CD4-positive, alpha-beta T cell treated with Interleukin-17A for 1 hour (primary cell): ENCODE measurements at places on chromosomes 2 and 18.

- DNase-seq, result no peak
Measured at GRCh38 chr2:113407446-113408099, 29.9 kb upstream of the ZNG1B start.

DNA sequence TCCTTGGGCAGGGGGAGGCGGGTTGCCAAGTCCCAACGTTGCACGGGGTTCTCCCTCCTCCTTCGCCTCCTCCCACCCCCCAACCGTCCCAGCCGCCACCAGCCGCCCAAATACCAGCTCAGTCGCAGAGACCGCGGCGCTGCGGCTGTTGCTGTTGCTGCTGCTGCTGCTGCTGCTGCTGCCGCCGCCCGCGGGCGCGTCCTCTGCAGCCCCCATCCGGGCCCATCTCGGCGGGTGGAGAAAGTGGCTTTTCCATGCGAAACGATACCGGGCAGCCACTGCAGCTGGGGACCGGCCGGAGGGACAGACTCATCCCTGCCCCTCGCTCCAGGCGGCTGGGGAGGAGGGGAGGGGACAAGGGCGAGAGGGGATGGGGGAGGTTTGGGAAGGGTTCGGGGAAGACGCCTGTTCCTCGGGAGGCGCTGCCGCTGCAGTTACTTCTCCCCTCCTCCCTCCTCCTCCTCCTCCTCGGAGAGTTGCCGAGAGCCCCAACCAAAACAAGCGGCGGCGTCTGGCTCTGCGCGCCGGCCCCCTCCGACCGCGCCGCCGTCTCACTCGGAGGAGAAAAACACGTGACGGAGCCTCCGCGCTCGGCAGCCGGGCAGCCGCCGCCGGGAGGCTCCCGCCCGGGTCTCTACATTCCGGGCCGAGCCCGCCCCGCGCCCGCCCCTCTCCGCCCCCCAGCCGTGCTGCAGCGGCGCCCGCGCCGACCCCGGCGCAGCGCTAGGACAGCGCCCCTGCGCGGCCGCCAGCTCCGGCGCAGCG lies at the start of gene IRS1:
Gene IRS1 (minus strand): TSS at position 610 of the 765 bp plus-strand sequence. CDS start 1,082 bp downstream, outside the sequence.
- peak; percentile 52 for DNase-seq

DNA sequence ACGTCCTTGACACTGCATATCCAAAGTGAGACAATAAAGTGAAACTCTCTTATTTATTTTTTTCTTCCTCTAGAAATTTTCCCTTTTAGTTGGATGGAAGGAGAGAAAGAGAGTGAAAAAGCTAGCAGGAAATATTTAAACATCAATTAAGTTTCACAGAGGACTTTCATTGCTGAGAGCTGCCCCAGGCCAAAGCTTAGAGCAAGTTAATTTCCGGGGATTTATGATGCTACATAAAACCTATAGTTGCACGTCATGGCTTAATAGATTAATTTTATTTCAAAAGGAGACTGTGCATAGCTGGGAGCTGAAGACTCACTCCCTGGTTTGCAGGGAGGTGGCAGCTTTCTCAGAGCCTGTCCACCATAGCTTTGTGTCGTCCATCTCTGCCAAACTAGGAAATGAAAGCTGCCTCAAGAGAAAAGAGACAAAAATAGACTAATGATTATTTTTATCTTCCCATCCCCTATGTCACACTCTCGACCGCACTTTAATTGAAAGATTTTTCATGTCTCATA lies 323.3 kb upstream of the RAB6C start:
- DNase-seq, result no peak

GRCh38 chr2:237715459-237715947 lies 83.1 kb upstream of the RBM44 start:
- DNase-seq, result no peak

DNA sequence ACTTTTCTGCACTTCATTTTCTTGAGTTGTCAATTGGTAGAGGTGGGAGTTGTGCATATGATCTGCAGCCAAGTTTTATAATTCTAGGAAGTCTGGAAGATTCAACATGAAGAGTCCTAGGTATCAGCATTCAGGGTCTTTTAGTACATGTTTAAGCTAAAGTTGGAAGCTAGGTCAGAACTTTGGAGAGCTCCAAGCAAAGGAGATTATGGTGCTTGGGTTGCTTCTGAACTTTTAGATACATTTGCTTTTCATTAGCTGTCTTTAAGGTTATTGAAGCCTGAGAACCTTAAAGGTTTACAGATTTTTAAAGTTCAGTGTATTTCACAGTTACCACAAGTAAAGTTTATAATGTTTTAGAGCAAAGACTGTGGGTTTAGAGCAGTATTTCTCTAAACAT lies 85.5 kb downstream of the EPC2 start:
- DNase-seq, result no peak

GRCh38 chr2:19687017-19687659 lies 214.6 kb downstream of the TTC32 start:
- no peak for DNase-seq

GRCh38 chr2:73285159-73285739 lies 971 bp upstream of the FBXO41 start:
- DNase-seq, result peak; percentile 26

- no peak for DNase-seq
Measured at GRCh38 chr18:57030417-57030816, 116.5 kb upstream of the BOD1L2 start.

DNA sequence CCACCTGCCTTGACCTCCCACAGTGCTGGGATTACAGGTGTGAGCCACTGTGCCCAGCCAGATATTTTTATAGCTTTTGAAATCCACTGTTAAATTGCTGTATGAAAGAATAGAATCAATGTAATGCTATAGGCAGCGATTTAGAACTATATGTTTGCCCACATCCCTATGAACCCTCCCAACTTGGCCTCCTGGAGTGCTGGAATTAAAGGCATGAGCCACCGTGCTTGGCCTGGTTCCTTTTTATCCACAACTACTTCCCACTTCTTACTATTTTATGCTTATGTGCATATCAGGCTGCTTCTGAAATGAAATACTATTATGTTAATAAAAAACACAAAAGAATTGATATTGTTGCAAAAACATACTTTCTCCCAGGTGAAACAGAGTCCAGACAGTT lies 11.6 kb upstream of the PTPN2 start:
- no peak for DNase-seq

- peak; percentile 20 for DNase-seq
Measured at GRCh38 chr2:158015428-158016076, 86.1 kb upstream of the UPP2 start.

DNA sequence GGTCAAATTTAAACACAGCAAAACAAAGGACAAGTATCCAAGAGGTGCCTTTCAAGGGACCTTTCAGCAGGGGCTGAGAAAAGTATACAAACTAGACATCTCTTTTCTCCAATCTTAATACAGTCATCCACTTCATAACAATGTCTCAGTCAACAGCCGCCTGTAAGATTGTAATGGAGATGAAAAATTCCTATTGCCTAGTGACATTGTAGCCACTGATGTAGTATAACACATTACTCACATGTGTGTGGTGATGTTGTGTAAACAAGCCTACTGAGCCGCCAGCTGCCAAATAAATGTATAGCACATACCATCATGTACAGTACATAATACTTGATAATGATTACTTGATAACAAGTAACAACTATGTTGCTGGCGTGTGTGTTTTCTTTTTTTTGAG lies 31.0 kb downstream of the VIT start:
- no peak for DNase-seq

DNA sequence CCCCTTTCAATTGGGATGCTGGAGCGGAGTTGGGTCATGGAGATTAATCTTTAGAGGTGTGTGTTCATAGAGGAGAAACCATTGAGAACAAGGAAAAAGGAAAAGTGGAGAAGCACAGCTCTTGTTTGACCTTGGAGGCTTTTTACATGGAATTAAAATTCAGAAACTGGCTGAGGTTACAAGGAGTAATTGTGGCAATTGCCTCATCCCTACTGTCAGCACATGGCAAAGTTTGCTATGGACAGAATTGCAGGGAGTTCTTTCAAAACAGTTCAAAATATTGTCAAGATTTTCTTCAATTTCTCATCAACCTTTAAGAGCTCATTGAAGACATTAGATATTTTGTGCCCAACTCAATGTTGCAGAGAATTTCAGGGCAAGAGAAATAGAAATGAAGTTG lies 232.7 kb downstream of the SLC8A1 start:
- no peak for DNase-seq

- DNase-seq, result no peak
Measured at GRCh38 chr2:207901829-207902228, 123.5 kb downstream of the PLEKHM3 start.

GRCh38 chr2:176149481-176149938 lies 1.8 kb upstream of the HOXD4 start:
- DNase-seq, result no peak

DNA sequence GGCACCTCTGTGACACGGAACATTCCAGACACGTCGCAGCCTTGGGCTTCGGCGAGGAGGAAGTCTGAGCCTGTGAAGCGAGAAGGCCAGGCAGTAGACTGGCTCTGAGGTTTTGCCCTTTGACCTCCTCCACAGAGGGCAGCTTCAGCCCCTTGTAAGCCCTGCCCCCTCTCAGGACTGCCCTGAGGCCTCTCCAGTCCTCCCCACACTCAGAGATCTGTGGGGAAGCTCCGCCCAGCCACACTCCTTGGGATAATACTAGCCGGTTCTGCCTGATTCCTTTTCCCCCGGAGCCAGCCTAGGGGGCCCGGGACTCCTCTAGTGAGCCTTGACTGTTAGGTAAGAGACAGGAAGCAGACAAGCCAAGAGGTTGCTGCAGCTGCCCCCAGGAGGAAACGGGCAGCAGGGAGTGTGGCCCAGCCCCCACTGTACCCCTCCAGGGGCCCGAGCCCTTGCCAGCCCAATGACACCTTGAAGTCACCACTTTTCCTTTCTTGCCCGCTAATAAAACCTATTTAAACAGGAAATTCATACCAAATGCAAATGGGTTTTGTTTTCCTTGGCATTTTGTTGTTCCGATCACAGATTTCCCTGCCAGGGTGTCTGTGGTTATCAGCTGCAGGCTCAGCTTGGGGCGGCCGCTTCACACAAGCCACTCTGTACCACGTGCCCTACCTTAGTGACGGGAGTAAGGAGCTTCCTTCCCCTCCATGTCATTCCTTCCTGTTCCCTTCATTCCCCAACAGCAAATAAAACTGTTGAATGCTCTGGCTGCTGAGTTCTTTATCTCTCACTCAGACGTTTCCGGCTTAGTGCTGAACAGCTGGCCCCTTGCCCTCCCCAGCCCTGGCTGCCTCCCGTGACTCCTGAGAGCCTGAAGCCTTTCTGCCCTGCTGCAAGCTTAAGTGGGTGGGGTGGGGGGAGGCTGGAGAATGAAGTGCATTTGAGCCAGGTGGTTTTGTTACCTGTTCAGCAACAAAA lies 124.7 kb downstream of the CABLES1 start:
- peak; percentile 10 for DNase-seq

DNA sequence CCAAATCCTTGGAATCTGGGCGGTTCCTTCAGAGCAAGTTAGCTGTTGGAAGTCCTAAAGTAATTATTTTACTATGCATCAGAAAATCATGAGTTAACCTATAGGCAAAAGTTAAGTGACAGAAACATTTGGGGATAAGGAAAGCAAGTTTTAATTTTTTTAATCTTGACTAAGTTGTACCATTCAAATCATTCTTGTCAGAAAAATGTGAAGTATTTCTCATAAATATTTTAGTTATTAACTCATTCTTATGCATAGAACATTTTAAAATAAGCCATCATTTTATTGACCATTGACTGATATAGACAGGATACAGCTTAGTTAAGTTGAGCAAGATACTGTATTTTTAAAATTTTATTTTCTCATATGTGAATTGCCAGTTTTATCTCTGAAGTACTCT lies 98.2 kb upstream of the FOSL2 start:
- DNase-seq, result no peak

DNA sequence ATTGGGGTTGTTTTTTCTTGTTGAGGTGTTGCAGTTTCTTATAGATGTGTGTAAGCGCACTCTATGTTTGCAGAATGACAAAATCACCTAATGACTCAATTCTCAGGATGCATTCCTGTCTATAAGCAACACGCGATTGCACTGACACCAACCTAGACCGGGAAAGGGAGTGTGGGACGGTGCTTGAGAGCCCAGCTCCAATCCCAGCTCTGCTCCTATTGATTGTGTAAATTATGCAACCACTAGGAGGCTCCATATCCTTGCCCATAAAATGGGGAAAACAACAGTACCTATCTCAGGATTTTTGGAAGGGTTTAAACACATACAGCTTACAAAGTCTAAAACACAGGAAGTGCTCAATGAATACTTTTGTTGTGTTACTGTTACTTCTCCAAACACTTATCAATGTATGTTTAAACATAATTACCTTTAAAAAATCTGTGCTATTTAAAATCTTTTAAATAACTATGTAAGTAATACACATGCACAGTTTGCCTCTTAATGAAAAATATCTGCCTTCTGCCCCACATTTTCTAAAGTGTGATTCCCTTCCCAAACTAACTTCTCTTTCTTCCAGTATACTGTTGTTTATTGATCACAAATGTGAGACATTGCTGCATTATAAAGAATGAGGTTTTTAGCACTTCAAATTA lies 132.5 kb downstream of the SPHKAP start:
- DNase-seq, result no peak

DNA sequence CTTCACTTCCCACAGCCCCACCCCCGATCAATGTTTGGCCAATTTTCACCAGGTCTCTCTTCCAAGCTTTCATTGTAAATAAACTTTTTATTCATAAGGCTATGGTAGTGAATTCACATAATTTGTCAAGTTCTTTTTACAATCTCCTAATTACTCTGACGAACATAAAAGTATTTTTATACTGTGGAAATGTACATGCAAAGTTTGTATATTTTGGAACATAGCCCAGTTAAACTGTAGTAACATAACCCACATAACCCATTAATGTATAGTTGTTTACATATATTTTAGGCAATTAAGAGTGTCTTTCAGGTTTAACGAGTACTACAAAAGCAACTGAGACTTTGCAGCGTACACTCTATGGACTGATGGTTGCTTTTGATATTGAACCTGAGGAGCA lies 228.3 kb upstream of the ERBB4 start:
- no peak for DNase-seq

- DNase-seq, result no peak
Measured at GRCh38 chr2:8999102-8999446, 4.4 kb downstream of the MBOAT2 start.

- DNase-seq, result no peak
Measured at GRCh38 chr2:84807063-84807485, 73.8 kb downstream of the TRABD2A start.

DNA sequence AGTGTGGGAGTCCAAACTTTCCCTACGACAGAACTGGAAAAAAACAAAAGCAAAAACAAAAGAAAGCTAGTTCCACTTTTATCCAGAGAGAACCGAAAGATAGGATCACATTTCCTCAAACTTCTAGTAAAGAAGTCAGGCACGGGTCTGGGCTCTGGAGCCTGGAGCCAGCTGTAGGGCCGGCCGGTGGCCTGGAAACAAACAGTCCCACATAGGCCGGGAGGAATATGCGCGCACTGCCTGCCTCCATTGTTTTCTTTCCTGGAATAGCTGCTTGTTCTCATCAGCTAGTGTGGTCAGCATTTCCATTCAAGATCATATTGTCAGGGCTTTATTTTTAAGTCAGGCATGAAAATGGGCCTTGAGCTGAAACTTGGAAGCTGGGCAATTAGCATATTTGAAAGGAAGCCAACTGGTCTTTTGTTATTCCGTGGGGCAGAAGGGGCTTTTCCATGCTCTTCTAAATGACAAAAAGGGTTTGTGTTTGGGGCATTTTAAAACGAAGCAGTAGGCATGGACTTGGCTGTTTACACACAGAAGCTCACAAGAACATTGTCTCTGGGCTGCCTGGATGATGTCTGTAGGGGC lies 58.7 kb upstream of the RFX8 start:
- no peak for DNase-seq
